NCI-H1092 (cell line): ENCODE measurements at places on chromosomes 2 and 18.

- no peak for DNase-seq
These were observed 52.9 kb downstream of the CABLES1 start for GRCh38 chr18:23188068-23188760.

DNA sequence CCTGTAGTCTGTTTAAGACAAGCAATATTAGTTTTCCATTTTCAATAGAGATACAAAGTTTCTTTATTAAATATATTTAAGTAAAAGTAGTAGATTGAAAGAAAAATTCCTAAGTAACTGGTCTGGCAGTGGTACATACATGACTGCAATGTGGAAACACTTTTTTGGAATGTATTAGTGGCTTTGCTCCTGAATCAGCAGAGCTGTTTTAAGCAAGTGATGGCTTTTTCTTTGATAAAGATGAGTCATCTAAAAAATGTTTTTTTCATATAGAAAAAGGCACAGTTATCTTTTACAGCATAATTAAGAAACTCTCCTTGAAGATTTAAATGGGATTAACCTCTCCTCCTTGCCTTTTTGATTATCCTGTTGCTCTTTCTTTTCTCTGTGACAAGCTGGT lies 34.9 kb downstream of the KDM3A start:
- DNase-seq, result no peak

- no peak for DNase-seq
These were observed 383.3 kb upstream of the ETAA1 start for GRCh38 chr2:67013821-67014220.

GRCh38 chr2:67945056-67945455 lies 117.7 kb downstream of the C1D start:
- no peak for DNase-seq

GRCh38 chr2:238113611-238114010 lies 13.5 kb downstream of the ESPNL start:
- no peak for DNase-seq

DNA sequence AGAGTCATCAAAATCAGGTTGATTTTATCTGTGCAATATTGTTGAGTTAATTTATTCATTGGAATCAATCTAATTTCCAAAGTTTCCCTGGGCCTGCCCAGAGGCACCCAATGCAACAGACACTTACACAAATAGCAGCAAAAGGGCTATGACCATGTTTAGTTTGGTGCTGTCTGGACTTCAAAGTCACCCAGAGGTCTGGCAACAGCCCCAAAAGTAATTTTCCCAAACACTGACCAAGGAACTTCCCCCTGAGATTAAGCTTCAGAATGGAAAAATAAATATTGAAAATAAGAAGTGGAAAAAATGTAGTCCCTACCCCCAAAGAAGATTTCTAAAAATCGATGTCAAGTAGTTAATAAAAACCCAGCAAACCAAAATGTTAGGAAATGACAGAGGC lies 70.9 kb upstream of the RNF152 start:
- no peak for DNase-seq

DNA sequence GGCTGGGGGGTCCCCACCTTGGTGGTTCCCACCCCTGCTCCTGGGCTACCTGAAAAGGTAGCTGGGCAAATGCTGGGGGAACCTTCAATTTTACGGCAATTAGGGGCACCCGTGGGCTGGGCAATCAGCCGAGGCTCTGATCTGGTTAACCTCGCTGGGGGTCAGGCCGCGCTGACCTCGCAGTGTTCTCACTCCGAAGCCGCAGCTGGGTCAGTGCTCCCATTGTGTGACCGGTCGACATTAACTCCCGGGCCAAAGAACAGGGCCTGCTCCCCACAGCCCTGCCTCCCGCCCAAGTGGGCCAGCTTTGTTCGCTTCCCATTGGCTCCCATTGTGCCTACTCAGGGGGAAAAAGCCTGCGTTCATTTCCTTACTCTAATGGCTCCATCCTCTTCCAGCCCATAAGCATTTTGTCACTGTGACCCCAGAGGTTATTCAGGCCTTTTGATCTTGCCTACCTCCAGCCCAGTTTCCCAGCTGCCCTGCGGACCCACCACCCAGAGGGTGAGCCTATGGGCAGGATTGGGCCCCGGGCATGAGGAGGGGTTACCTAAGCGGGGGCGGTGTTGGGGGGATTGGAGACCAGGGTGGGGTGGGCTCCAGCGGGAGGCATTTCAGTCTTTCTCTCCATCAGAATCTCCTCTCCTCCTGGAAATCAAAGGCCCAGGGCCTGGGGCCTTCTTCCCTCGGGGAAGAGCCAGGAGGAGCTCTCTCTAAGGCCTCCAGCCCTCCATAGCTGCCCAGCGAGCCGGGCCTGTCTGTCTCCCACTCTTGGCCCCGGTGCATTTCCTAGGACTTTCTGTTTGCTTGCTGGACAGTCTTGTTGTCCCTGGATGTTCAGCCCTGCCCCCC lies 90.1 kb downstream of the MYCN start:
- no peak for DNase-seq

GRCh38 chr2:206218156-206218555 lies 56.3 kb upstream of the ZDBF2 start:
- no peak for DNase-seq

DNA sequence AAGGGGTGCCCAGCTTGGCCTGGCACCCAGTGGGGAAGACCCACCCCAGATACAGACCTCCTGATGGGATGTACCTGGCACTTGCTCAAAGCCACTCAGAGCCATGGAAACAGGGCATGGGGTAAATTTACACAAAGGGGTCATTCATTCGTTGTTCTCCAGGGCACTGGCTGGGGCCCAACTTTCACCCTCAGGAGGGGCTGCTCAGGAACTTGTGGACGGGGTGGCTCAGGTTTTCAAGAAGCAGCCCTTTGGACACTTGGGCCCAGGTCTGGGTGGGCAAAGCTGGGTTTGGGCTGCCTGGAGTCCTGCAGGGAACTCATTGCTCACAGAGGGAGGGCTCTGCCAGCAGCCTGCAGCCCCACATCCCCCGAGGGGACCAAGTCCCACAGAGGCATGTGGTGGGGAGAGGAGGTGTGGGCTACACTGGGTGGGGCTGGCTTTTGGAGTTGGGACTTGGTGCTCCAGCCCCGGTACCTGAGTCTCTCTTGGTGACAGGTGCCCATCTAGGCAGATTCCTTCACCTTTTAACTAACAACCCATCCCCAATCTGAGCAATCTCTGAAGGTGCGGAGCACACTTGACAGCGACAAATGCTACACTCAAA lies 172.3 kb downstream of the CELF4 start:
- peak; percentile 15 for DNase-seq

DNA sequence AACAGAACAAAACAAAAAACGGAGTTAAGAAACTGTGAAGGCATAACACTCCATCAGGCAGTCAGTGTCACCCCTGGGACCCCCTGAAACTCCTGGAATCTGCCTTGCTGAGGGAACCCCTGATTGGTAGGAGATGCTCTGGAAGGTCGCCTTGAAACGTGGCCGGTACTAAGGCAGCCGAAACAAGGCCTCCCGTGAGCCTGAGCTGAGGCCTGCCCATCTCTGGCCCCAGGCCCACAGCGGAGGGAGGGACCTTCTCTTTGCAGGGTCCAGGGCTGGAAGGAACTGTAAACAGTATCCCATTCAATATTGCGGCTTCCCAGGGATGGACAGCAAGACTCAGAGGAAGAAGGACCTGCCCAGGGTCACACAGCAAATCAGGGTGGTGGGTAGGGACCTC lies 155.7 kb downstream of the INHBB start:
- no peak for DNase-seq

DNA sequence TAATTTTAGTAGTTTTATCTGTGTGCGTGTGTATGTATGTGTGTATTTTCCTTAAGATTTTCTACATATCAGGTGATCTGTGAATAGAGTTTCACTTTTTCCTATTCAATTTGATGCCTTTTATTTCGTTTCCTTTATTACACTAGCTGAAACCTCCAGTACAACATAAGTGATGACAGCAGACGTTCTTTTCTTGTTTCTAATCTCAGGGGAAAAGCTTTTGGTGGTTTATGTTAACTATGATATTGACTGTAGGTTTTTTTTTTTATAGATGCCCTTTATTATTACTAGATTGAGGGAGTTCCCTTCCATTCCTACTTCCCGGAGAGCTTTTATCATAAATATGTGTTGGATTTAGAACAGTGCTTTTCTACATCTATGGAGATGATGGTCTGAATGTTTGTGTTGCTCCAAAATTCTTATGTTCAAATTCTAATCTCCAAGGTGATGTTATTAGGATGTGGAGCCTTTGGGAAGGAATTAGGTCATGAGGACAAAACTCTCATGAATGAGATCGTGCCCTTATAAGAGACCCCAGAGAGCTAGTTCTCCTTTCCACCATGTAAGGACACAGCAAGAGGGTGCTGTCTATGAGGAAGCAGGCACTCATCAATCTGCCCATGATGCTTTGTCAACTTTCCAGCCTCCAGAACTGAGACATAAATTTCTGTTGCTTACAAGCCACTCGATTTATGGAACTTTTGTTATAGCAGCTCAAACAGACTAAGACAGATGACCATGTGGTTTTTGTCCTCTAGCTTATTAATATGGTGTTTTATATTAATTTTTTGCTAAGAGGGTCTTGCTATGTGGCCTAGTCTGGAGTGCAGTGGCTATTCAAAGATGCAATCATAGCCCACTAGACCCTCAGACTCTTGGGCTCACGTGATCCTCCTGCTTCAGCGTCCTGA lies 5.9 kb upstream of the RHBDD1 start:
- DNase-seq, result no peak

GRCh38 chr2:236687296-236687965 lies 117.8 kb downstream of the ACKR3 start:
- no peak for DNase-seq

GRCh38 chr2:24509425-24509824 lies 18.4 kb downstream of the NCOA1 start:
- no peak for DNase-seq

DNA sequence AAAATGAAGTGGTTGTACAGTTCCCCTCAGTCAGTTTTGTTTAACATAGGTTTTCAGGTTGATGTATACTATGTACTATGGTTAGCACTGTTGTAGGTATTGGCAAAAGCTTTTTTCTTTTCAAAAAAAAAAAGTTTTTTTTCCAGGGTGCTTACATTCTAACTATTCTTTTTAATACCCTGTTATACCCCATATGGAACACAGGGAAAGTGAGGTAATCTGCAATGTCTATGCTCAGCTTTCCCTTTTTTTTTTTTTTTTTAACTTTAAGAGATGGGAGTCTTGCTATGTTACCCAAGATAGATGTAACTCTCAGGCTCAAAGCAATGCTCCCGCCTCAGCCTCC lies 590 bp upstream of the CCDC138 start:
- no peak for DNase-seq

- no peak for DNase-seq
These were observed 10.9 kb downstream of the PSD4 start for GRCh38 chr2:113184531-113185230.

- DNase-seq, result no peak
These were observed 82.4 kb downstream of the ARMC9 start for GRCh38 chr2:231280846-231281245.

- no peak for DNase-seq
These were observed 750.6 kb upstream of the SALL3 start for GRCh38 chr18:78228974-78229373.

GRCh38 chr2:127703282-127703681 lies 2.0 kb downstream of the SFT2D3 start:
- DNase-seq, result no peak

DNA sequence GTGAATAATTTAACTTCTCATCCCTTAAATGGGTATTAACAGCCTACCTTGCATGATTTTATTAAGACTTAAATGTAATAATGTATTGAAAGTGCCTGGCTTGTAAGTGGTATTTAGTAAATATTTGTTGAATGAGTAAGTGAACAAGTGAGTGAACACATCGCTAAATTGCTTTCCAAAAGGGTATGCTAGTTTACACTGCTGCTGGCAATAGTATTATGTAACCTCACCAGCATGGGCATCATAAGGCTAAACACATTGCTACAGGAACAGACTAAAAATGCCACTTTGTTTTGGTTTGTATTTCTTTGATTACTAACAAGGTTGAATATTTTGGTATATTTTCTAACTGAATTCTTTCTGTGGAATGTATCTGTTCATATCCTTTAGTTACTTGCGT lies 9.8 kb downstream of the WDR43 start:
- no peak for DNase-seq

GRCh38 chr2:62197925-62198633 lies 2.2 kb downstream of the B3GNT2 start:
- DNase-seq, result no peak

- no peak for DNase-seq
These were observed 250.8 kb downstream of the DYSF start for GRCh38 chr2:71704131-71704561.

- no peak for DNase-seq
These were observed 33.3 kb upstream of the GMCL1 start for GRCh38 chr2:69796174-69796573.

DNA sequence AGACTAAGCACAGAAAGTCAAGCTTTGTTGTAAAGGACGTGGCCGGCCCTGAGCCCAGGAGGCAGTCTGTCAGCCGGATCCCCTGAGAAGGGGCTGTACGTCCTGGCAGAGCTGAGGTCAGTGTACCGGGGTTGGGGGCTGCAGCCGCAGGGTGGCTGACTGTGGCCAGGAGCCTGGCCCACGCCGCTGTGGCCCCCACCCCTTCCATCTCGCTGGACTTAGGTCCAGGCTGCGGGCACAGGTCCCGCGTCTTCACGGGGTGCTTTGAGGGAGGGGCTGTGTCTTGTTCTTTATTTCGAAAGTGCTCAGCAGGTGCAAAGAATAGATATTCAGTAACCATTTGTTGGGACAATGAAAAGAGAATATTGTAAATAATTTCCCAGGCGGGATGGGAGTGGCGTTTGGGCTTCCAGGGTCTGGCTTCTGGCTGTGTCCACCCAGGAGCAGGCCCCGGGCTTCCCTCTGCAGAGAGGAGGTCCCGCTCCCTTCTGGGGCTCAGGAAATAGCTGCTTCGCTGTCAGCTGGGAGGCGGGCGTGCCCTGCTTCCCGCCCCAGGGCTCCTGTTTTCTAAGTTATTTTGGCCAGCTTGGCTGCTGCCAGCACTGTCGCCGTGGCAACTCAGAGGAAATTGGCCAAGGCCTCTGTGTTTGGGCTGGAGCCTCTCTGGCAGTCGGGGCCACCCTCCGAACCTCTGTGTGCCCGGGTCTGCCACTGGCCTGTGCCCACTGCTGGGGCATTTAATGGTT lies 7.4 kb downstream of the NFATC1 start:
- no peak for DNase-seq
